ENCODE measurements at places on chromosomes 3 and 15.

DNA sequence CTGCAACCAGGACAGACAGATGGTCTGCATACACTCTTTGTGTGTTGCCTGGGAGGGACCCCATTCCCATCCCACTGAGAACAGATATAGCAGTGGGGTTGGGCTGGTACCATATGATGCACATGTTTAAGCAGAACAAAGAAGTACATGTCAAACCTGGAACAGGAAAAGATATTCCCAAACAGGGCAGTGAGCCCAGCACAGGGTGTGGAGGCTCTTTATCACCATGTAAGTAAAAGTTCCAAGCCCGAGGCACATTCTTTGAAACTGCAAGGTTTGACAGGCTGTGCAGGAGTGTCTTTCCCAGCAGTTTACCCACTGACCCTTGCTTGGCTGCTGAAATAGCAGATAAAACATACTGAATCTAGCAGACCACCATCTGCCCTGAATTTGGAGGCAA, 5.3 kb upstream of the ZNF445 start:
- no peak for DNase-seq

DNA sequence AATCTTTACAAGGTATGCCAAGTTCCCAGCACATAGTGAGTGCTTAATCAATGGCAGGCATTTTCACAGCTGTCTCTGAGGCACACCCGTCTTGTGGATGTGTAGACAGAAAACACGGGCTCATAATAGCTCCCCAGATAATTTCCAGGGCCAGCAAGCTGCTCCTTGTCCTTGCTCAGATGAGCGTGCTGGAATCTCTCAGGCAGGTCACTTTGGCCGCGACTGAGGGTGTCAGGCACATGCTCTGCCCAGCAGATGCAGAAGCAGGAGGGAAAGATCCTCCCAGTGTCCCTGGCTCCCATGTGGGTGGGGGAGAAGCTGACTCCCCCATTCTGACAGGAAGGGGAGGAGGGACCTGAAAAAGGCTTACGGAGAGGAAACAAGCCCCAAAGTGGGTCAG, 35.6 kb upstream of the SLC6A1 start:
- no peak for DNase-seq

GRCh38 chr15:46091860-46092450, 457.1 kb downstream of the SQOR start:
- peak; percentile 19 for DNase-seq

- peak; percentile 26 for DNase-seq
Observed at GRCh38 chr3:126927846-126928245, 55.1 kb upstream of the PLXNA1 start.

GRCh38 chr3:45716790-45717336, 27.7 kb downstream of the SACM1L start:
- DNase-seq, result no peak

All from mesenchymal stem cell (in vitro differentiated cells and primary cell).